Activated T-cell treated with anti-CD3 and anti-CD28 coated beads, Interleukin-2, amount 50 U/mL, for 1 hour (primary cell): ENCODE measurements at places on chromosomes 16 and 17.
A peak's percentile ranks its signal among the peaks of the same experiment; 100 is the strongest.

DNA sequence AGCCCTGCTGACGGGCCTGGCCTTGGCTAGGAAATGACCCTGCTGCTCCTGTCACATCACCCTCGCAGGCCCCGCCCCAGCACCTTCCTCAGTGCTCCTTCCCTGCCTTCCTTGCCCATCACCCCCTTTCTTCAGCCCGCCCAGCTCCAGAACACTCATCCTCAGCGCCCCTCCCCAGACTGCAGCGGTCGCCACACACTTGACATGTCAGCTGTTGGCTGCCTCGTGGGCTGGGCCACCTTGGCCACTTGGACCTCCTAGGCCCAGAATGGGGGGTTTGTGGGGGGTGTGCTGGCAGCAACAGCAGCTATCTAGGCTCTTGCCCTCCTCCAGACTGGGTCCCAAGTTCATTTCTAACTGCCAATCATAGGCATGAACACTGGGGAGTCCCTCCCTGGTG is 10.6 kb downstream of the ELMO3 start:
- no peak for DNase-seq

DNA sequence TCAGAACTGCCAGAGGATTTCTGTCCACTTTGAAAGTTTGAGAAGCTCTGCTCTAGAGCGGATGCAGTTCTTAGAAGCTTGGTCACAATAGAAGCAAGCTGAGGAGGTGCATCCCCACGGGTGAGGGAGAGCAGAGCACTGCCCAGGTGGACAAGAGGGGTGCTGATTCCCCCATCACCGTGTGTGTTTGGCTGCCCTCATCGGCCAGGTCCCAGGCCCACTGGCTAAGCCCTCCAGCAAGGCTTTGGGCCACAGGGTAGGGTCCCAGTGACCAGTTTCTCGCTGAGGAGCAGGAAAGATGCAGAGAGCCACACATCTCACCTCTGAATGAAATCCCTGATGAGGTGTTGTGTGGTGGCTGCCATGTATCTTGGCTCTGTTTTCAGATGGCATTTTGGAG is 26.9 kb downstream of the NMT1 start:
- no peak for DNase-seq

GRCh38 chr16:85762970-85763369 is 12.1 kb upstream of the C16orf74 start:
- DNase-seq: no peak

GRCh38 chr16:81558444-81559175 is 114.0 kb downstream of the CMIP start:
- DNase-seq: no peak

GRCh38 chr17:40560592-40561293 is 4.5 kb downstream of the CCR7 start:
- DNase-seq: peak; percentile 74

- DNase-seq: no peak
Measured at GRCh38 chr17:38601539-38602351, 4.0 kb downstream of the SRCIN1 start.

DNA sequence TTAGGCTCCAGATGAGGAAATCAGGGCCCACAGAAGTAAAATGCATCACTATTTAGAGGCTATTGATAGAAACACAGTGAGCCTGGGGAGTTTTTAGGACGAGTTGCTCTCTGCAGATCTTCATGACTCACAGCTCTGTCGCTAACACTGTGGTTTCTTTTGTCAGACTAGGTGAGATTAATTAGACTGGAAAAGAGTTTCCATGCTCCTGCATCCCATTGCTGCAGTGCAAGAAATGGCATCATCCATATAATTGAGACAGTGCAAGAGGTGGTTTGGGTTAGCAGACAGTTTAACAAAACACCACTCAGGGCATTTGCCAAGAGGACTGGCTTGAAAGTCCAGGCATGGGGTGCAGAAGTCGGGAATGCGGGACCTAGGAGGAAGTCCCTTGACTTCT is 198.8 kb upstream of the CACNG5 start:
- no peak for DNase-seq

DNA sequence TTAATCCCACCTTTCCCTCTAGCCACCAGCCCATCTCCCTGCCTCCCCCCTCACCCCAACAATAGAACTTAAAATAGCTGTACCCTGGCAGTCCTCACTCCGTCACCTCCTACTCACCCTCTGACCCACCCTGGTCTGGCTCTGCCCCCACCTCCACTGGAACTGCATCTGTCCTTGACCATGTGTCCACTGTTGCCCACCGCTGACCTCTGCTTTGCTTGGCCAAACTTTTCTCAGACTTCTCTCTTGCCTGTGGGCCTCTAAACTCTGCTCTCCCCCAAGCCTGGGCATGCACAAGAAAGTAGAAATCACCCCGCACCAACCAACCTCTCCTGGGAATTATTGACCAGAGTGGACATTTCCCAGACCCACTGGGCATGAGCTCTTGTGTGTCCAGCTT is 169.8 kb downstream of the WSCD1 start:
- no peak for DNase-seq

- DNase-seq: no peak
Measured at GRCh38 chr16:57571098-57571497, 28.7 kb downstream of the ADGRG5 start.
